Stimulated activated CD4-positive, alpha-beta T cell treated with anti-CD3 and anti-CD28 coated beads, Interleukin-1b, Interleukin-23, amount 100 ng/mL, for 24 hours (primary cell): ENCODE measurements at places on chromosomes 5 and 9.

- no peak for DNase-seq
Measured at GRCh38 chr5:72618708-72619107, 111.5 kb upstream of the ZNF366 start.

GRCh38 chr5:168528521-168529373 is at the start of gene FBLL1:
TSS of gene FBLL1 (plus strand) at chr5:168529305. CDS start at chr5:168529505, 200 bp downstream.
- peak; percentile 9 for DNase-seq

DNA sequence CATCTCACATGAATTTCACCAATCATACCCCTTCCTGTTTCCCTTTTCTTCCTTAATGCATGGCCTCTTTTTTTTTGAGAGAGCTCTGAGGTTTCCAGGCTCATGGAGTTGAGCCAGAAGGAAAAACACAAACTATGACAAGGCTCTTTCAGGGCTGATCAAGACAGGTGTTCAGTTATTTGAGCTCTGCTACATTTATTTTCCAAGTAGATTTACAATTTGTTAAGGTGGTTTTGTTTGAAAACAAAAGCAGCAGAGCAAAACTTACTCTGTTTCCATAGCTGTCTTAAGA is 62.4 kb upstream of the IL7R start:
- DNase-seq, result no peak

- no peak for DNase-seq
Measured at GRCh38 chr9:78923966-78924659, 627.2 kb downstream of the PSAT1 start.

- no peak for DNase-seq
Measured at GRCh38 chr9:105930011-105930627, 235.8 kb downstream of the TMEM38B start.

GRCh38 chr9:3433066-3433465 is 92.7 kb downstream of the RFX3 start:
- no peak for DNase-seq

GRCh38 chr5:81980598-81981260 is 8.9 kb downstream of the ATG10 start:
- no peak for DNase-seq

DNA sequence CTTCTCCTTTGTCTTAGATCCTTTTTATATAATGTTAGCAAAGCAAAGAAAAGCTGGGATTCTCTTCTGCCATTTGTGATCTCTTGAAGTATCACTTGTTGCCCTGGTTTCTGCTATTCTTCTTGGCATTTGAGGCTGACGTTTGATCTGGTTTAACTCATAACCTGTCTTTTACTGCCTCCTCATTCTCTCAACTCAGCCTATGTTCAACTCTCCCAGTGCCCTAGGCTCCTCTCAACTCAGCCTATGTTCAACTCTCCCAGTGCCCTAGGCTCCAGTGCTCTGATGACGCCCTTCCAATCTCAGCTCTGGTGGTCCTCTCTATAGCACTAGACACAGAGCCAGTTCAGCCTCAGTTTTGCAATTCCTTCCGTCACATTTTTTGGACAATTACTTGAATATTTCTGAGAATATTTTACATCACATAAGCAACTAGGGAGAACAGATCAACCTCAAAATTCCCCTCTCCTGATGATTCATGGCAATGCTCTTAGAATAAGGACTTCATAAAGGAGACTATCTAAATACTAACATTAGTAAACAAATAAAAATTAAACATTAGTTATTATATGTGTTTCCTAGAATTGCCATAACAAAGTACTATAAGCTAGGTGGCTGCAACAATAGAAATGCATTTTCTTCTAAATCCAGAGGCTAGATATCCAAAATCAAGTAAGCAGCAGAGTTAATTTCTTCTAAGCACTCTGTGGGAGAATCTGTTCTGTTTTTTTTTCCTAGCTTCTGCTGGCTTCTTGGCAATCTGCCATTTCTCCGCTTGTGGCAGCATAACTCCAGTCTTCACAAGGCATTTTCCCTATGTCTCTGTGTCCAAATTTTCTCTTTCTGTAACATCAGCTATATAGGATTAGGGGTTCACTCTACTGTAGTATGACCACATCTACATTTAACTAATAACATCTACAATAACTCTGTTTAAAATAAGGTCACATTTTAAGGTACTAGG is 662.1 kb upstream of the FTMT start:
- no peak for DNase-seq

GRCh38 chr5:40680741-40681362 is 1.1 kb downstream of the PTGER4 start:
- no peak for DNase-seq

GRCh38 chr5:137731176-137731575 is 4.7 kb downstream of the KLHL3 start:
- DNase-seq, result no peak

DNA sequence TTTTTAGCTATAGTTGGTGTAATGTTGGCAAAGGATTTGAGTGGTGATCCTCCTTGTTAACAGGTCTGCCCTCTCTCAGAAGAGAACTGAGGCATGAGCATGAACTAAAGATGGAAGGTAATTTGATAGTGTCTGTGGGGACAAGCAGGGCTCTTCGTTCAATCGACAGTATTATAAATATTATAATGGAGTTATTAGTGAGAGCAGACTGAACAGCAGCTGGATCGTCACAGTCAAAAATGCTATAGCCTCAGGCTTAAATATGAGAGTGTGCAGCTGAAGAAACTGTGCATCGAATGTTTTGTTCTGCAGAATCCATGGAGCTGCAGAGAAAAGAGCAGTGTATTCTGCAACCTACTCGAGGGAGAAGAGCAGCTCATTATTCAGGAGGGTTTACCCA is 757.3 kb downstream of the DNAH5 start:
- DNase-seq, result no peak

DNA sequence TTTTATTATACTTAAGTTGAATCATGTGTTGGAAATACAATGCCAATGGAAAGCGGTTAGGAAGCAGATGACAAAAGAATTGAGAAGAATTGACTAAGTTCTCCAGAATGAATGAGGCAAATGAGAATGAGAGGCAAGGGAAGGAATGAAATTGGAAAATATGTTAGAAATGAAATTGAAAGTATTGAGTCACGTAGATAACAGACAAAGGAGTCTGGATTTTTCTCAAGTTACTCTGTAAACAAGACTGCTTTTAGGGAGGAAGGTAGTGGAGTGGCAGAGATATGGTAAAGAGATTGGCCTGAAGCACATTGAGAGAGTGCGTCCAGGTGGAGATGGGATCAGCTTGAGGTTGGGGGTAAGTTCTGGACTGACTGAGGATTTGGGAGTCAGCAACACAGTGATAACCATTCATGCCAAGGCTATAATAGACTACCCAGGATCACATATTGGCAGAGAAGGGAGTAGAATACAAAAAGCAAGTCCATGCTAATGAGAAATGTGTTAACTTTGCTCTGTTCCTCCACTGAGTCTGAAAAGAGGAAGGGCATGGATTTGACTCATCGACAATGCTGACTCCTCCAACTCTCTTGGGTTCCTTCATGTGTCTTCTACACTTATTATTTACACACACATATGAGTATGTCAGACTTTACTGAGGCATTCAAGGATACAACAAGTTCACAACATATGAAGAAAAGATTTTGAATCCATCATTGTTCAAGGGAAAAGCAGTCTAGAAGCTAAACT is 814.2 kb upstream of the ZNF608 start:
- no peak for DNase-seq

GRCh38 chr9:127521919-127522304 is 70.6 kb downstream of the LRSAM1 start:
- DNase-seq, result no peak

- no peak for DNase-seq
Measured at GRCh38 chr9:137497921-137498719, 39.0 kb upstream of the NSMF start.

DNA sequence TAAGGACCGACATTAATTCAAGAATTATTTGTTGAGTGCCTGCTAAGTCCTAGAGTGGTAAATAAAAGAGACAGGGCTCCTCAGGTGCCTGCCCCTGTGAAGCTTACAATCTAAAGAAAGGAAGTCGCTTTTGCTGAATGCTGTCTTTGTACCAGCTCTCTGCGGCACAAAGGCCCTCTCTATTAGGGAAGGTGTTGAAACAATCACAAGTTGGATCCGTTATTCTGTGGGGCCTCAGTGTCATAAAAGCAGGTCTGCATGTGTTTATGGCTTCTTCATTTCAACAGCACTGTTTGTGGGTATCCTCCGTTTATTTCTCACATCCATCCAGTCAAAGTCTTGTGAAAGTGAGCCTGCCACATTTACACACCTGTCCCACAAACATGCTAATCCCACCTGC is 7.0 kb upstream of the MVB12B start:
- DNase-seq, result no peak

- no peak for DNase-seq
Measured at GRCh38 chr5:31867219-31867618, 228.3 kb downstream of the PDZD2 start.

GRCh38 chr5:61658592-61659008 is 326.5 kb downstream of the ZSWIM6 start:
- peak; percentile 70 for DNase-seq
